ENCODE measurements at places on chromosomes 5 and 9. TPM values are rescaled to one million over a fixed set of nuclear protein-coding genes. Genes with fewer than 3 reads are reported as not detected.

CCDC192 gene
- polyA plus RNA-seq, result 0.88 TPM

CLIC3 gene
- polyA plus RNA-seq, result 0.54 TPM

GRXCR2 gene
- polyA plus RNA-seq, result not detected

PROB1 gene
- polyA plus RNA-seq, result 55.2 TPM

LTC4S gene
- 2.8 TPM for polyA plus RNA-seq

C5orf58 gene
- polyA plus RNA-seq, result 0.35 TPM

SOX30 gene
- 0.26 TPM for polyA plus RNA-seq

TLR4 gene
- polyA plus RNA-seq, result 6.2 TPM

KDM3B gene
- 71.8 TPM for polyA plus RNA-seq

POLE3 gene
- 46.6 TPM for polyA plus RNA-seq

CLINT1 gene
- 58.1 TPM for polyA plus RNA-seq
